NCI-H1930 (cell line): ENCODE measurements at places on chromosomes 2 and 18.

DNA sequence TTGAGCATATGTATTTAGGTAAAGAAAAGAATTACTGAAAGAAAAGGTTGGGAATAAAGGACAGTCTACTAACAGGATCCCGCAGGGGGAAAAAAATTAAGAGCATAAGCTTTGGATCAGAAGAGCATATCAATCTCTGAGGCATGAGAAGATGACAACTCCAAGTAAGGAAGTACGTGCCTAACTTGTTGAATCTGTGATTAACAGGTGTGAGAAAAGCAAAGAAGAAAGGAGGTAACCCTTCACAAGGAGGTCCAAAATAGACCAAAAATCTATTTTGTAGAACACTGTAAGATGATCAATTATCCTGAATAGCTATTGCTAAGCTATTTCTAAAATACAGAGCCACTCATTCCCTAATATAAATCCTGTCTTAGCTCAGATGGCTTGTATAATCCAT lies 32.8 kb downstream of the TRIP12 start:
- no peak for DNase-seq

DNA sequence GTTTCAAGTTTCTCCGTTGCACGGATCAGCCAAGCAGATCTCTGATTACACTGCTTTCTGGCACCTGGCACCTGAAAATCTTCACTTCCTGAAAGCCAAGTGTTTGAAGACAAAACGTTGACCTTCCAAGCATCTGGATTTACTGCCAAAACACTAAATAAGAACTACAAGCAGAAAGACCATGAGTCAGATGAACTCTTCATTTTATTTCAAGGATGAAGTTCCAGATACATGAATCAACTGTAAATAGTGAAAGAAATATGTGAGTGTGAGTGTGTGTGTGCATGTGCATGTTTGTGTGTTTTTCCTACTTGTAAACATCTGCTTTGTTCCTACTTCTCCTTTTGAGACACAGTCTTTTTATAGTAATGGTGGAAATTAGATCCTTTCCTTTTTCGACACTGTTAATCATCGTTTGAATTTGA lies 60.0 kb upstream of the DTNA start:
- no peak for DNase-seq

- DNase-seq: no peak
Observed at GRCh38 chr2:41395692-41396091, 652.1 kb upstream of the PKDCC start.

- no peak for DNase-seq
Observed at GRCh38 chr2:114468343-114468742, 25.9 kb downstream of the DPP10 start.

DNA sequence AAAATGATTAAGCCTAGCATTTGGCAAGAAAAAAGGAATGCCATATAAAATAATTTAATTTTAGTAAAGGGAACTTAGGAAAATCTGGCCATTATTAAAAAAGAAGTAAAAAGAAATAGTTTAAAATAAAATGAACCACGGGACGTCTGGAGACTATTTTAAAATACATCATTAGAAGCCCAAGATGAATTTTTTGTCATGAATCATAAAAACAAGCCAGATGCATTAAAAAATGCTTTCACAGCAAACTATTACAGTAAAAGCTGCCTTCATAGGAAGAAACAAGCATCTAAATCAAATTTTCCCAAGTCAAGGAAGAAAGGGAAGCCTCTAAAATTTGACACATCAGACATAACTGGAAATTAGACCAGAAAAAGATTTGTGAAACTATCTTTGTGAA lies 33.0 kb downstream of the COL5A2 start:
- no peak for DNase-seq

DNA sequence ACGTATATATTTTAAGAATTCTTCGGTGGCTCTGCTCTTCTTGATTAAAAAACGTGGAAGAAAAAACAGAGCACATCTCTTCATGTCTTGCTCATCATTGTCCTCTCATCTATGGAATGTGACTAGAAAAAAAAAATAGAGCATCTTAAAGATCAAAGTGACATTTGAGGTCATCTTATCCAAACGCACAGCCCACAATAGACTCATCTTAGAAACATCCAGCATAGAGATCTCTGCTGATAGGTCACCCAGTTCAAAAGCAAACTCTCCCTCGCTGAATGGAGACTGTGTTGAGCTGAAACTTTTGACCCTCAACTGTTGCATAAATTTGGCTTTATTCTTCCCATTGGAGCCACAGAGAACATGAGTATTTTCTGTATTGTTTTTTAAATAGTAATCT lies 65.2 kb downstream of the CMPK2 start:
- DNase-seq: no peak

GRCh38 chr18:8006979-8007378 lies 439.9 kb downstream of the PTPRM start:
- no peak for DNase-seq

DNA sequence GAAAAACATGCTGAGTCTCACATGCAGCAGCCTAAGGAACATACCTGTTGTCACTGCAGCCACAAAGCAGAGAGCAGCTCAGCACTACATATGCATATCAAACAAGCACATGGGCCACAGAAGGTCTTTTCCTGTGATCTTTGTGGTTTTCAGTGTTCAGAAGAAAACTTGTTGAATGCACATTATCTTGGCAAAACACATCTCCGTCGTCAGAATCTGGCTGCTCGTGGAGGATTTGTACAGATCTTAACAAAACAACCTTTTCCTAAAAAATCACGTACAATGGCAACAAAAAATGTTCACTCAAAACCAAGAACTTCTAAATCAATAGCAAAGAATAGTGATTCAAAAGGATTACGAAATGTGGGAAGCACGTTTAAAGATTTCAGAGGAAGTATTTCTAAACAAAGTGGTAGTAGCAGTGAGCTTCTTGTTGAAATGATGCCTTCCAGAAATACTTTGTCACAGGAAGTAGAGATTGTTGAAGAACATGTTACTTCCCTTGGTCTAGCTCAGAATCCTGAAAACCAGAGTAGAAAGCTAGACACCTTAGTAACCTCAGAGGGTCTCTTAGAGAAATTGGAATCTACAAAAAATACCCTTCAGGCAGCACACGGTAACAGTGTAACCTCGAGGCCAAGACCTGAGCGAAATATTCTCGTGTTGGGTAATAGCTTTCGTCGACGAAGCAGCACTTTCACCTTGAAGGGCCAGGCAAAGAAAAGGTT lies 34.1 kb downstream of the ZNF407 start:
- DNase-seq: no peak

- no peak for DNase-seq
Observed at GRCh38 chr18:3153107-3153704, 66.6 kb downstream of the MYOM1 start.
